ENCODE measurements at places on chromosomes 1 and 21.
A peak's percentile ranks its signal among the peaks of the same experiment; 100 is the strongest.

GRCh38 chr1:44557778-44558177 lies 116.5 kb downstream of the TMEM53 start:
- DNase-seq = no peak

DNA sequence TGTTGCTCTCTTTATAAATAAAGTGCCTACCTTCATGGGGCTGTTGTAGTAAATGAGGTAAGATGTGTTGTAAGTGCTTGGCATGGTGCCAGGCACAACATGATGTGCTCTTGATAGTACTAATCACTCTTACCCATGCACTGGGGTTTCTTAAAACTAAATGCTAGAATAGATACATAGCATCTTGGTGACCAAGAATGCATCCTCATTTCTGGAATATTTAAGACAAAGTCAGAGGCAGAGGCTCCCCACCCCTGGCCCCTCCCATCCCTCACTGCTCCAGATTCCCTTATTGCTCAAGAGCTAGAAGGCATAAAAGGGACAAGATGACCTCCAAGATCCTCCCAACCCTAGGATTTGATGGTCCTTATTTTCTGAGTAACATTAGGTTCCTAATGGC lies 61.3 kb downstream of the GLUL start:
- no peak for DNase-seq

DNA sequence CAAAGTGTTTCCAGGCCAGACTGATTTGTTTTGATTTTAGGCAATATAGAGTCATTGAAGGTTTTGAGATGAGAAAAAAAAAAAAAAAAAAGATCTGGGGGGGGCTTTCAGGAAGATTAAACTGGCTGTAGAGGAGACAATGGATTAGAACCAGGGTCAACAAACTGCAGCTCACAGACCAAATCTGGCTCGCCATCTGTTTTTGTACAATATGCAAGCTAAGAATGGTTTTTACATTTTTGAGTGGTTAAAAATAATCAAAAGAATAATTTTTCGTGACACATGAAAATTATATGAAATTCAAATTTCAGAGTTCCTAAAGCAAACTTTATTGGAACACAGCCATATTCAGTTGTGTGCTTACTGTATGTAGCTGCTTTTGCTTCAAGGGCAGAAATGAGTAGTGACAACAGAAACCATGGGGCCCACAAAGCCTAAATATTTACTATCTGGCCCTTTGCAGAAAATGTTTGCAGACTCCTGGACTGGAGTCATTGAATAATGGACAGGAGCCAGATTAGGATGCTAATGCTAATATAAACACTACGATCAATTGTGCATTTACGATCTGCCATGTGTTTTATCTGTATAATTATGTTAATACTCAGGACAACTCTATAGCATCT lies 375.7 kb upstream of the DAB1 start:
- DNase-seq = no peak

GRCh38 chr1:163240705-163241104 lies 38.0 kb upstream of the RGS5 start:
- no peak for DNase-seq

GRCh38 chr1:37035796-37036666 lies 1.7 kb upstream of the GRIK3 start:
- no peak for DNase-seq

GRCh38 chr1:149986486-149987296 lies 23.8 kb downstream of the OTUD7B start:
- no peak for DNase-seq

- DNase-seq = no peak
Observed at GRCh38 chr1:41362357-41362721, 1.1 kb downstream of the FOXO6 start.

GRCh38 chr1:157595356-157595755 lies 2.5 kb downstream of the FCRL4 start:
- DNase-seq = no peak

DNA sequence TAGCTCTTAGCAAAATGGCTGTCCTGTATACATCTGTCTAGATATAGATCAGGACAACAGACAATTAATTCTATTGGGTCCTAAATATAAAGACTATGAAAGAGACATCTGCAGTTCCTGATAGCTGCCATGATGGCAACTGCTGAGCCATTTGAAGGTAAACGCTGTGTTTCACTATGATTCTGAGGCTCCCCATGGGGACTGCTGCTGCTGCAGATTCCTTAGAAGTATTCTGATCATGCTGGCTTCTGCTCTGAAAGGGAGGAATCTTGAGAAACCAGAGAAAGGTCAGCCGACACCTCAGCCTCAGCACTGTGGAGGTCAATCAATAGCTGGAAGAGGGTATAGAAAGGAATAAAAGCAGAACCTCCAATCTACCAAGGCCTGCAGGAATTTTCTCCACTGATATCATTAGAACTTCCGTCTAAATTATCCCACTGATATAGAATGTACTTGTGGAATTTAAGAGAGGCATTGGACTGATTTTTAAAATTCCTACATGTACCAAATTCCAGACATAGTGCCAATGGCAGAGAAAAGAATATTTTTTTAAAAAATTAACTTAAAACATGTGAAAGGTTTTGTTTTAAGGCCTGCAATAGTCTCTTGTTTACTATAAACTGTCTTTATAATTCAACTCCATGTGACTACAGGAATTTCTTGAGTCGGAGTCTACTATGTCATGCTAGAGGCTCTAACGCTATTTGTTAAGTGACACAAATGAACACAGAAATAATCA lies 53.2 kb downstream of the DDAH1 start:
- no peak for DNase-seq

DNA sequence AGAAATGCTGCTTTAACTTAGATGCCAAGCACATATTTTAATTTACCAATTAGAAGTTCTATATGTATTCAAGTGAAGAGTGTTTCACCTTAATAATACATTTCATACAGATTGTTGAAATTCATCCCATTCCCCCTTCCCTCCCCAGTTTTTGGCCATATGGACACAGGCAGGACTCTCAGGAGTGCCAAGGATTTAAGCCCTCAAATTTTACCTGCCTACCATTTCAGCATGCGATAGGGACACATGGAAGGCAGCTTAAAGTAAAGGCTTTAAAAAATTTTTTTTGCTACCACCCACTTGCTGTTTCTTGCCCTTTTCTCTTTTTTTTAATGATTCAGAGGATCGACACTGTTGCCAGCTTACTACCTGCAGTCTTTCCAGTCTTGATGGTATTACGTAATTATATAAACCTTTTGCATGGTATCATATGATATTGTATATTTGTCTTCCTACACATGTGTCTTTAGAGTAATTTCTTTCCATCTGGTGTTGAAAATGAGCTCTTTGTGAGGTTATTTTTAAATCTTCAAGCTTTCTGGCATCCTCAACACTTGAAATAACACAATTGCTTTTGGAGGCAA lies 7.0 kb downstream of the EPB41 start:
- no peak for DNase-seq

DNA sequence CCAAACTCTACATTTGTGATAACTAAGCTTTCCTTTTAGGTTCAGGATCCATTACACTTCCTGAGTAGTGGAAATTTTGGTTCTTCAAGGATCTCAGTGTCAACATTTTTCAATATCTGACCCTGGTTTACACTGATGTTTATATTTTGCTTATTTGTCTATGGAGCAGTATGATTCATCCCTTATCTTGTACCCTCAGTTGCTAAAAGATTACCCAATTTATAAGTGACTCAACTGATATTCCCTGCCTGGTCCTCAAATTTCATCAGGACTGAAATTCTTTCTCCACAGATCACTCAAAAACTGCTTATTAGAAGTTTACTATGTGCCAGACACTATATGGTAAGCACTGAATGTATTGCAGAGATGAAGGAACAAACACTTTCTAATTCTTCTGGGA lies 139.1 kb upstream of the CHRM3 start:
- no peak for DNase-seq

DNA sequence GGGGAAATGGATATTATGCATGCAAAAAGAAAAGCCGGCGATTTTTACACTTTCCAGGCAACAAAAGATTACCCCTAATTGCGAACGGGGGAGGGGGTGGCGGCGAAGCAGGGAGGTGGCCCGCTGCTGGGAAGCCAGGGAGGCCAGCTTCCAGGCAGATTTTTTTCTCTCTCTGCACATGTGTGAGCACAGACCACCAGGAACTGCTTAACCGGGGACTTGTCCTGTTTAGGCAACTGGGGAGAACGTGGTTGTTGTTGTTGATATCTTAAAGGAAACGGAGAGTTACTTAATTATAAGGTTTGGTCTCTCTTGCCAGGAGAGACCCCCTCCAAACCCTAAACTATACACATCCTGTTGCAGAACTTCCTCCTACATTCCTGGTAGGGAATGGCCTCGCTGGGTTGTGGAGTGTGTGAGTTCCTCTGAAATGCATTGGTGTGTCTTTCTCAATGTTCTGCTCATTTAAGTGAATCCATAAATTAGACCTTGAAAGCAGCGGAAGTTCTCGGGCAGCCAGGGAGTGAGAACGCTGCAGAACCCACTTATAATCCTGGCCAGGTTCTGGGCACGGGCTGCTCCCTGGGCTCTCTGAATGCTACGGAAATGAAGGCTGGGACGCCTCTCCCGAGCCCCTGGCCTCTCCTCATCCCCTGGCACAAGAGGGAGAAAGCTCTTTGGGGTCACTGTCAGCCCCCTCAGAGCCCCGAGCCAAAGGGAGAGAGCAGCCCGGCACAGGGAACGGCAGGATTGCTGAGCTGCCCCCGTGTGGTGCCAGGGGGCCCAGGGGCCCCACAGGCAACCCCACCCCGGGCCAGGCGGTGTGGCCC lies 250.0 kb downstream of the FOXD2 start:
- no peak for DNase-seq

GRCh38 chr1:206544562-206545257 lies 37.4 kb downstream of the RASSF5 start:
- DNase-seq = peak; percentile 70

GRCh38 chr1:24364975-24365678 lies 46.0 kb downstream of the GRHL3 start:
- DNase-seq = no peak

DNA sequence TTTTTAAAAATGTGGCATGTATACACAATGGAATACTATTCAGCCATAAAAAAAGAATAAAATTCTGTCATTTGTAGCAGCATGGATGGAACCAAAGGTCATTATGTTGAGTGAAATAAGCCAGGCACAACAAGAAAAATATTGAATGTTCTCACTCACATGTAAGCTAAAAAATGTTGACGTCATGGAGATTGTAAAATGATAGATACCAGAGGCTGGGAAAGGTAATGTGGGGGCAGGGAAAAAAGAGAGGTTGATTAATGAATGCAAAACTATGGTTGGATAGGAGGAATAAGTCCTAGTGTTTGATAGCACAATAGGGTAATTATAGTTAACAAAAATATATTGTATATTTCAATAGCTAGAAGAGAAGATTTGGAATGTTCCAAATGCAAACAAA lies 89.1 kb upstream of the SLC35F3 start:
- no peak for DNase-seq

- DNase-seq = no peak
Observed at GRCh38 chr1:47881505-47882442, 115.4 kb downstream of the TRABD2B start.

GRCh38 chr21:14673649-14674048 lies 127.5 kb upstream of the SAMSN1 start:
- DNase-seq = no peak

DNA sequence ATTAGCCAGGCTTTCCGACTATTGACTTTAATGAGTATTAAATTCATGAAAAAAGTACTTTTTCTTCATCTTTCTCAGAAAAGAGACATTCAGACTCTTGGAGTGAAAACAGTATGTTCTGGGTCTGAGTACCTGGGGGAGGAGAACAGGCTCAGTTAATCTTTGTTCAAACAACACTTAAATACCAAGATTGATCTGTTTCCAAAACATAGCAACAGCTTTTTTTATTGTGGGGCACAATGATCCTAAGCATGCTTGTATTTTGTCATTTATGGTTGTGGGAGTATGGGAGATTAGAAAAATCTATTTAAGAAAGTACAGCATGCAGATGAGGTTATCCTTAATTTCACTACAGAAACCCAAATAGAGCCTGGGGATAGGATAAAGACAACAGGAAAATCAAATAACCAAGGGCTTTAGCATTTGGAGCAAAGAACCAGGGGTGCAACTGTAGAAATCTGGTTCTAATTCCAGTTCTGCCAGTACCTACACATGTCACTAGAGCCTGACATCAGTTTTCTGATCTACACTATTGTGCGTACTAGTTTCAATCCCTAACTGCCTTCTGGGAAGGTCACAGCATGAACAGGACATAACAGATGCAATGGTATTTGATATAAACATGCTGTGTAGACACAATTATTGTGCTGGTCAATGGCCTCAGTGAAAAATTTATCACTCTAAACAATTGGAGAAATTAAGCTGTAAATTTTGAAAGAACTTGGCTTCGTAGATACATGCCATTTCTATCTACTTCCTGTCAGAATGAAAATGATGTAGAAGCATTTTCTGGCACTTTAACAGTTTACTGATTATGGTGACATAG lies 91.2 kb downstream of the KCNK1 start:
- no peak for DNase-seq

DNA sequence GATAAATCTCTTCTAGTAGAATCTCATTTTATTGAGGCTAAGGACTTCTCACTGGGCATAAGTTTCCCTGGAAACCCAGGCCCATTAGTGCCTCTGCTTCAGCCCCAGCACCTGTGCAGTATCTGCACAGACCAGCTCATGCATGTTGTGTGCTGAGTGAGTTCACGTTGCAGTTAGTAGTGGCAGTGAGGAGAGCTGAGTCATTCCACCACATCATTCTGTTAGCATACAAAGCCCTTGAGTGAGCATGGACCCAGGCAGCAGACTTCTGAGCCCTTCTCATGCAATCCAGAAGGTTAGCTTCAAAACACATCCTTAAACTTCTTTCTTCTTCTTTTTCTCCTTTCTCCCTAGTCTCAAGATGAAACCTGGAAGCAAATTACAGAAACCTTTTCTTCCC lies 45.8 kb upstream of the NTPCR start:
- DNase-seq = no peak

GRCh38 chr1:94643819-94644218 lies 102.3 kb upstream of the F3 start:
- no peak for DNase-seq

- DNase-seq = peak; percentile 12
Observed at GRCh38 chr1:207362962-207363860, 41.7 kb downstream of the CD55 start.

DNA sequence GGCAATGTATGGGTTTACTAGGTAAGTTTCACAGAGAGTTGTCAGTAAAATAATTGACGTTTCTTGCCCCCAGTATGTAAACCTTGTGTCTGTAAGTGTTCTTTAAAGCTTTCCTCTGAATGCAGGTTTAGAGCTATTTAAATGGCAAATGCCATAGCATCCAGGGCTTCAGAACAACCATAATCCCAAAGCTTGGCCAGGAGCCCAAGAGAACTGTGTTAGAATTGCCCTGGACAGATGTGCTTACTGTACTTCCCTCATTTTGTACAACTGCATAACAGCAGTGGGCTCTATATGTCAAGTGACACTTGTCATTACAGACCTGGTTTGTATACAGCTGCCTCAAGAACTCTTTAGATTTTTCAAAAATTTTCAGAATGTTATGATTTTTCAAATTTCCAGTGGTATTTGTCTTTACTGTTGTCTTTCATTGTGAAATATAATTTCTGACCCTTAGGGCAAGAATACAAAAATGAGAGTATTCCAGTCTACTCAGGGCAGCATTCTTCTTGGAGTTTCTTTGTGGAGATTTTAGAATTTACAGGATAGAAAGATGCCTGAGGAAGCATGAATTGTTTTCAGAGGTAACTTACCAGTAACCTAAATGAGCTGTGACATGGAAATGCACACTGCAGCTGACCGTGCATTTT lies 136.9 kb upstream of the L1TD1 start:
- no peak for DNase-seq

Data from stimulated activated CD4-positive, alpha-beta T cell treated with anti-CD3 and anti-CD28 coated beads, TNF-alpha, amount 100 ng/mL, for 24 hours (primary cell).